ENCODE measurements at places on chromosomes 1 and 21.

DNA sequence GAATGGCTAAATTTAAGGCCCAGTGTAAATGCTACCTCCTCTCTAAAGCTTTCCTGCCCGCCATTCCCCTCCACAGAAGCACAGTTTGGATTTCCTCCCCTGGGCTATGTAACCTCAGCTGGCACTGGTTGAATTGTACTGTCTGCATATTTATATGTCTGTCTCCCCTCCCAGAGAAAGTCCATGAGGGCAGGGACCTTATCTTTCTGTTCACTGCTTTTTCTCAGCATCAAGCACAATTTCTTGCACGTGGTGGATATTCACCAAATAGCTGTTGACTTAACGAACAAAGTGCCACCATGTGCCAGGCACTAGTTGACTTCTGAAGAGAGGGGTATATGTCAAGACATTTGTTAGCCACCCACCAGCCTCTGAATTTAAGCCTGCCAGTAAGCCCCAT, 9.5 kb upstream of the PDIK1L start:
- DNase-seq = no peak

- DNase-seq = no peak
Observed at GRCh38 chr1:113861641-113862040, 9.9 kb downstream of the PTPN22 start.

GRCh38 chr1:220979371-220979770, 100.1 kb downstream of the HLX start:
- no peak for DNase-seq

GRCh38 chr1:7279769-7280168, 491.3 kb upstream of the VAMP3 start:
- DNase-seq = no peak

DNA sequence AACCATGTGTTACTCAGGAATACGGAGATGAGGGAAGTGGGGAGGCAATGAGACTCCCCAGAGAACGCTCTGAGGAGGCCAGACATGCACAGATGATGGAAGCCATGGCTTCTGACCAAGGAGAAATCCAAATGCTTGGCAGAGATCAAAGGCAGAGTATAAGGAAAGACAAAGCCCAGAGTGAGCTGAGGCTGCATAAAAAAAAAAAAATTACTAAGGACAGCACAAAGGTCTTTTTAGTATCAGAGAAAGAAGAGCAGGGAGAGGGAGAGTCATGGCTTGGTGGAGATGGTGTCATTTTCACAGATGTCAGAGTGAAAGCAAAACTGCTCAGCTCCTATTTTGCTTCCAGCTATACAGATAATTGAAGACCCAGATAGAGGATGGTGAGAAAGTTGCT, 8.1 kb upstream of the NCF2 start:
- DNase-seq = no peak

GRCh38 chr1:66022904-66023620, 230.4 kb downstream of the PDE4B start:
- no peak for DNase-seq

GRCh38 chr1:231153726-231154125, 8.1 kb upstream of the TRIM67 start:
- no peak for DNase-seq

- no peak for DNase-seq
Observed at GRCh38 chr1:229098361-229098760, 172.6 kb upstream of the RAB4A start.
